CD4-positive, CD25-positive, alpha-beta regulatory T cell (primary cell): ENCODE measurements at places on chromosomes 5 and 9. TPM values are rescaled to one million over a fixed set of nuclear protein-coding genes. Genes with fewer than 3 reads are reported as not detected.

GRCh38 chr5:83857341-83857740 lies 136.7 kb upstream of the HAPLN1 start:
- DNase-seq: no peak
- no peaks in the 10 kb centered on the region for H3K4me1 ChIP-seq
- no peak overlapping the region for H3K27ac ChIP-seq
- no peaks in the 10 kb centered on the region for H3K27me3 ChIP-seq
- no peak overlapping the region for H3K4me3 ChIP-seq
- no peaks in the 10 kb centered on the region for H3K36me3 ChIP-seq

DNA sequence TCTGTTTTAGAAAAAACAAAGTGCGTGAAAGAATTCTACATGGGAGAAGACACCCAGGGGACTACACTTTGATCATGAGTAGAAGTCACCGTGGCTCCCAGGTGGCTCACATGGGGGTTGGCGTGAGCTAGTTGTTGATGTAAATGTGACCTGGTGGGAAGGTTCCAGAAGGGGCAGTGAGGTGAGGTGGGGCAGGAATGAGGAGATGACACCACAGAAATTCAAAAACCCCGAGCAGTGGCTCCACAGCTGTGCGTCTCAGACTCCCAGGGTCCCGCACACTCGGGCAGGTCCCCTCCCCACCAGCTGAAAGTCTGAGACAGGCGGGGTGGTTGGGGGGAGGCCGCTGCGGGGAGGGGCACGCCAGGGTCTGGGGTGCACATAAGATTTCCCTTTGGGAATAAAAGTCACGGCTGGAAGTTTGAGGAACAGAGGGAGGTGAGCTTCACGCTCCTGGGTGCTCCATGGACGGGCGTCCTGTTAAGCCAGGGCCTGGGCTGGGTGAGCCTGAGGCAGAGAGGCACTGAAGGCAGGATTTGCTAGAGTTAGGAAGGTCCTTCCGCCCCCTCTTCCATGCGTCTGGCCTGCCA lies 29.9 kb downstream of the GLT6D1 start:
- H3K27ac ChIP-seq: no peak overlapping the region
- no peaks in the 10 kb centered on the region for H3K27me3 ChIP-seq
- H3K4me3 ChIP-seq: no peak overlapping the region

DNA sequence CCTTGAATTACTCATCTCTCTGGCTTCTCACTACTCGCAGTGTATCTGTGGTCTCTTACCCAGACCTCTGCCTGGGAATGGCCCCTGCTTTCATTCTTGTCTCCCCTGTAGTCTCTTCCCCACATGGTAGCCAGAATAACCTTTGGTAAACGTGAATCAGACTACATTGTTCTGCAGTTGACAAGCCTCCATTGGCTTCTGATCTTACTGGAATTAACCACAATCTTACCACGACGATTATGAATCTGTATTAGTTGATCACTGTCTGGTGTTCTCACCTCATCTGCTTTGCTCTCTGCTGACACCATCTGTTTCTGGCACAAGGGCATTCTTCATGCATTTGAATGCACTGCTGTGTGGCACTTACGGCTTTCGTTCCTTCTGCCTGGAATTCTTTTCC lies 781.2 kb downstream of the MTRR start:
- no peaks in the 10 kb centered on the region for H3K36me3 ChIP-seq
- no peaks in the 10 kb centered on the region for H3K4me1 ChIP-seq
- DNase-seq: no peak
- no peak overlapping the region for H3K4me3 ChIP-seq
- H3K27me3 ChIP-seq: no peaks in the 10 kb centered on the region

DNA sequence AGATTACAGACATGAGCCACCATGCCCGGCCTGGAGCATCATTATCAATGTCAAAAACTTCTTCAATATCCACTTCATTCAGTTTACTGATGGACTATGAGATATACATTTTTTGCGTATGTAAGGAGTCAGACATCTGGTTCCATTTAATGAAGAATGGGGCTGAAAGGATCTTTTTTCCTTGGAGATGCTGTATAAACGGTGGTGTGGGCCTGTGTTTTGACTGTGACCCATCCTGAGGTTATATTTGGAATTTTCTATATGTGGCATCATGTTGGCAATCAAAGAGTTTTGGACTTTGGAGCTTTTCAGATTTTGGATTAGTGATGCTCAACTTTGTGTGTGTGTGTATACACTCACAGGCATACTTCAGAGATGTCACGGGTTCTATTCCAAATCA lies 85.7 kb upstream of the FBXL17 start:
- H3K27me3 ChIP-seq: no peaks in the 10 kb centered on the region
- DNase-seq: no peak
- no peak overlapping the region for H3K4me3 ChIP-seq
- no peaks in the 10 kb centered on the region for H3K36me3 ChIP-seq
- H3K27ac ChIP-seq: no peak overlapping the region

DNA sequence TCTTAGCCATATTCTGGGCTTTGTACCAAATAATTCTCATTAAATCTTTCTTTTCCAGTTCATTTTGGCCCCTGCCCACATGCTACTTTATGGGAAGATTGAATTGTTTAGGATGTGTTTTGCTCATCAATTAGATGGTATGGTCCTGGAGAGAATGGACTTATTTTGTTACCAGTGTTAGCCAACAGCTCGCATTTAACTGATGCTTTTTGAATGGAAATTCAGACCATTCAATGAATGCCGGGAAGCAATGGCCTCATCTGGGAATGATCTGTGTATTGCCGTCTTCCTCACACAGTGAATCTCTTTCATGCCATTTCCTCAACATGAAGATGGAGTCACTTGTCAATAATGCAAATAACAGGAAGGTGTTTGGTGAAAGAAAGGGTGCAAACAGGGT lies 370.6 kb upstream of the PIK3R1 start:
- H3K4me1 ChIP-seq: no peaks in the 10 kb centered on the region
- H3K4me3 ChIP-seq: no peak overlapping the region
- no peaks in the 10 kb centered on the region for H3K36me3 ChIP-seq
- DNase-seq: no peak
- no peak overlapping the region for H3K27ac ChIP-seq

ISOC1 gene
- total RNA-seq: 13.1 TPM

VCAN gene
- total RNA-seq: not detected
